CD4-positive, alpha-beta T cell treated with Interleukin-6 at 100 ng/mL for 8 hours (primary cell): ENCODE measurements at places on chromosomes 2 and 18.

DNA sequence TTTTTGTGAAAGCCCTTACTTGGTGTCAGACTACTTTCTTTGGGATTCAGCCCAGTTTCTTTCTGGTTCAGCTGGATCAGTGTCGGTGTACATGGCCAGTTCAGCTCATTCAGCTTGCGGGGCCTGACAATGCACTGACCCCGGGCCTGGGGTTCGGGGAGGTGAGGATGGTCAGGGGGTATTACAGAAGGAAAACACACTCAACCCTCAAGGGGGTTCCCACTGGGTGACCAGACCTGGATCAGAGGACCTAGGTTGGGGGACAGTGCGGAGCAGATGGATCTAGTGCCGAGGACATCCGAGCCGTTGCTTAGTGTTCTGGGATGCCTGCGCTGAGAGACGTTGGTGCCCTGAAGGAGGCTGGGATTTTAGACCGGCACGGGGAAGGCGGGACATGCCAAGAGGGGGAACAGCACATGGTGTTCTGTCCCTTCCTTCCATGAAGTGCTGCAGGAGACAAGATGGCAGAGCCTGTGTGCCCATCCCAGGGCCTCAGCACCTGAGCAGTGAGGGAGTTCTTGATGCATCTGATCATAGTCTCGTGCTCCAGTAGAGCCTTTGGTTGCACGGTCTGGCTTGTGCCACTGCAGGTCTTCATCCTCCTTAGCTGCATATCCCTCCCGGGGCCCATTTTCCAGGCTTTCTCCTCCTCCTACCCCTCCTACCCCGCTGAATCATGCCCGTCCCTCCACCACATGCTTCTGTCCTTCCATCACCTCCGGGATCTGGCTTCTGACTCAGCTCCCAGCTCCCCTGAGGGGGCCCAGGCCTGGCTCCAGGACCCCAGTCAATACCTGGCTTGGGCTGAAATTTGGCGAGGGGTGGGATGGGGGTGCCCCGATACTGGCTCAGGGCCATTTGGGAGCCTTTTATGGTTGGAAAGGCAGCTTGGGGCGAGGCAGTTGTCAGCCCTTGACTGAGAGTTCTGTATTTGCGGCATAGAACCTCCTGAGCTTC lies 18.0 kb downstream of the SPEG start:
- no peak for DNase-seq

DNA sequence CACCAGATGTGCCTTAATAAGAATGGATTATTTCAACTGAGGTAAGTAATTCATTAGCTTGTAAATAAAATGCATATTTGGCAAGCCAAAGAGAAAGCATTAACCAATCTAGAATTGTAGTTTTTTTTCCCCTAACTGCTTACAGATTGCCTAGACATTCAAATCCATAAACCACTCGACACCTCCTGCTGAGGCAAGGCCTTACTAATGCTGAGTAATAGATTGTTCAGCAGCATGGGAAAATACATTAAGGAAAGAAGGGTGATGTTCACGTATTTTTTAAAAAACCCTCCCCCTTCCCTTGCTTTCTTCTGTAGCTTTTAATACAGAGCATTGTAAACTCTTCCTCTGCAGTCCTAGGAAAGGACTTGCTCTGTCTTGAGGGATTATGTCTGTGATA lies 17.0 kb upstream of the LINC00305 start:
- no peak for DNase-seq

GRCh38 chr18:62809900-62810299 lies 94.6 kb downstream of the PHLPP1 start:
- no peak for DNase-seq

DNA sequence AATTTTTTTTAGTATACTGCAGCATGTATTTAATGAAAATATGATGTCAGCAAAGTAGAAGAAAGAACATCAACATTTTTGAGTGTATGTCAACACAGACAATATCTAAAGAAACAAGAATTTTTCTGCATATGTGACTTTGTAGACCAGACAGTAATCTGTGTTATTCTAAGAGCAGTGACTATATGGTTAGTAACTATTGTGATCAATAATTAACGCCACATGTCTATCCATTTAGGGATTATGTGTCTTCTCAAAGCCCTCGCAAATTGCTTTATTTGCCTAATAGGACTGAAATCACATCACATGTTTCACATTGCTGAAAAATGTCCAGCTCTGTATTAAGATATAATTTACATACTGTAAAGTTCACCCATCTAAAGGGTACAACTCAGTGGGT lies 107.8 kb downstream of the GFPT1 start:
- DNase-seq, result no peak

GRCh38 chr2:84854850-84855249 lies 26.0 kb downstream of the TRABD2A start:
- no peak for DNase-seq

- DNase-seq, result no peak
These were observed 51.4 kb downstream of the MREG start for GRCh38 chr2:215961981-215962380.

DNA sequence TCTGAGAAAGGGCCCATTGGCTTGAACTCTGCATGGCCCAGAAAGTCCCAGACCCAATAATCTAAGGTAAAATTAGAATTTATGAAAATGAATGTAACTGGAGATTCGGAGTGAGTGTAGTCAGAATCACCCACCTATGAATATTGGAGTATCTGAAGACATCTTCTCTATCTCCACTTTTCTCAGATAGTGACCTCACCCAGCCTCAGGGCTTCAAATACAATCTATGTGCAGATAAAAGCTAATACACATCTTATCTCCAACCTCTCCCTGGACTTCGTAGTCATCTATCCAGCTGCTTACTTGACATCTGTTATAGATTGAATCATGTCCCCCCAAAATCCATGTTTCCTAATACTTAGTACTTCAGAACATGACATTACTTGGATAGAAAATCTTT lies 263.2 kb downstream of the RAD51AP2 start:
- DNase-seq, result no peak

DNA sequence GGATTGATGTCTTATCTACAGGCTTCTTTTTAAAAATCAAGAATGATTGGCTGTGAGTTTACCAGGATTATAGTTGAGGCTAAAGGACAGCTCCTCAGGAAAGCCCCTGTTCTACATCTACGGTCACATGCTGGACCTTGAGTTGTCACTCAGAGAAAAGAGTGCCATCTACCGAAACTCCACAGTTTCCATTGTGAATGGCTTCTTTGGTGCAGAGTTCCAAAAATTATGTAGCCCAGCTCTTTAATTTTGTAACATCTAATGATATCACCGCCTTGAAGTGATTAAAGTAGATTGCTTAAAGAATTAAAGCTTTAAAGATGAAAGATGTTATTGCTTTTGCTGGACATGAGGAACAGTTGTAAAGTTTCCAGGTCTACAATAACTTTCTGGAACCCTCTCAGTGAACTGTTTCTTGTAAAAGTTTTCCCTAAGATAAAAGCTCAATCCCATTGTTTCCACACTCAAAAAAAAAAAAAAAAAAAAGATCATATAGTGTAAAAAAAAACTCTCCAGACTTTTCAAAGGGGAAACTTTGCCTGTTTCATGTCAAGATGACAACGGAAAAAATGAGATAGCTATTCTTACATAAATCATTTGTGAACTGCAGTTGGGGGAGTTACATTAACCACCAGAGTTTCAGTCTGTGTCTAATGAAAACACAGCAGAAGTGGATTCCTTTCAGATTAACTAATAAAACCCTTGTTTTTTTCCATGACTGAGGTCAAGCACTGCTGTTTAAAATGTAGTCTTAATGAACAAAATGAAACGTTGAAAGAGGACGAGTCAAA lies 4.3 kb downstream of the COL3A1 start:
- no peak for DNase-seq

DNA sequence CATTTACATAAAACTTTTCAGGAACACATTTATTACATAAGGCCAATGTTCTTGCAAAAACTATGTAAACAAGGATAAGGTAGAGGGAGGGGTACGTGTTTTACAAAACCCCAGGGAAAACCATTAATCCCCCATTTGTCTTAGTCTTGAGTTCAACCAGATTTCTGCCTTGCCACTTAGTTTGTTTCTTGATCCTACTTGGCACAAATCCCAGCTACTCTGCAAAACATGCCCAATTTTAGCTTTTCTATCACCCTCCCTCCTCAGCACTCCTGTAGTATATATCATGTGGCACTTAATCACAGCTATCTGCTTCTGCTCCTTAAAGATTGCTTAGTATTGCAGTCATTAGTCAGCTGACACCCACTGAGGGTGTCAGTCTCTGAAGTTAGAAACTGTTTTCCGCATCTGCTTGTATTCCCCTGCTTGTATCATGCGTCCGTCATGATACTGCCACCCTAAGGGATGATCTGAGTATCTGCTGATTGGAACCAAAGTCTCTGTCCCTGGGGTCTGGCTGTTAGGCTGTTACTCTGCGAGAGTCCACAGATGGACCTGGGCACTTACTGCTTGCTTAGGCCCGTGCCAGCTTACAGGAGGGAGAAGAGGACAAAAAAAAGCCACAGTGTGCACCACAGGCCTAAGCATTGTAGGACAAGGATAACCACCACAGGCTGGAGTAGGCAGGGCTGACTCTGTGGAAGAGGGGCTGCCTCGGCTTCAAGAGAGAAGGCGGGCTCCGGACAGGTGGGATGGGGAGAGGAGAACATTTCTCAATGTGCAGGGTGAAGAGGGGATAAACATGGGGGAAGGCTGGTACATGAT lies 82.2 kb downstream of the EPAS1 start:
- no peak for DNase-seq

DNA sequence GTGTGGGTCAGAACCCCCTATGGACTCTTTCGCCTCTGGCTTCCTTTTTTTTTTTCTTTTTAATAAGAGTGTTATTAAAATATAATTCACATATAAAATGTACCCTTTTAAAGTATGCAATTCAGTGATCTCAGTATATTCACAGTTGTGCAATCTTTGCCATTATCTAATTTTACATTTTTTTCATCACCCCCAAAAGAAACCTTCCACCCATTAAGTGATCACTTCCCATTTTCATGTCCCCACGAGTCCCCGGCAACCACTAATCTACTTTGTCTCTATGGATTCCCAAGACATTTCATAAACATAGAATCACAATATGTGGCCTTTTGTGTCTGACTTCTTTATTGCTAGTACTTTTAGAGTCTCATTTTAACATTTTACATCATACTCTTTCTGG lies 38.7 kb upstream of the ANXA4 start:
- no peak for DNase-seq

DNA sequence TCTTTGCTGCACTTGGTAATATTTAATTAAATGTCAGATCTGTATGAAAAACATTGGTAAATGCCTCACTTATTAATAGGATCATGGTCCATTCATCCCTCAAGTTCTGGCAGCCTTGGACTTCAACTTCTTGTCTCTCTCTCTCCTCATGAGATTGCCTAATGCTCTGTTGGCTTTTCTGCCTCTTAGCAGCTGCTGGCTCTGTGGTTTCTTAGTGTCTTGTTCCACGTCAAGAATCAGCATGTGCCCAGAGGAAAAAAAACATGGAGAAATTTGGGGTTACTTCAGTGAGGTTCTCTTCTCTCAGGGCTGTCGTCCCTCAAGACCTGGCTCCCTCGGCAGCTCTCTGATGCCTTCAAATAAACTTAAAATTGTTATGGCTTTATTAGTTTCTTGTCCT lies 75.4 kb downstream of the TAF4B start:
- DNase-seq, result no peak

- no peak for DNase-seq
These were observed 100.2 kb downstream of the AGAP1 start for GRCh38 chr2:235594041-235594440.

DNA sequence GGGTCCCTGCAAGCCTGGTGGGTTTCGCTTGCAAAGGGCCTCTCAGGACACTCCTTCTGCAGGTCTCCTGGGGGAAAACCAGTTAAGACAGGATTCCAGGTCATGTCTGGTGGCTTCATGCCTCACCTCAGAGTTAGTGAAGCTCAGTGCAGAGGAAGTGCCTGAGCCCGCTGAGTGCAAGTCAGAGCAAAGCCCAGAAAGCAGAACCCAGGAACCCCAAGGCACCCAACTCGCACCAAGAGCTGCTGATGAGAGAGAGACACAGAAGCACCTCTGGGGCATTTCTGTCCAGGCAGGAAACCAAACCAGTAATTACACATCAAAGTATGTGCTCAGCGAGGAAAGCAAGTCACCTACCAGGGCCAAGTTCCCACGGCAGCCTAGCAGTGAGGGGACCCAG lies 78.4 kb downstream of the ARHGEF4 start:
- no peak for DNase-seq

- no peak for DNase-seq
These were observed 266.8 kb upstream of the SMIM21 start for GRCh38 chr18:75694292-75694691.

DNA sequence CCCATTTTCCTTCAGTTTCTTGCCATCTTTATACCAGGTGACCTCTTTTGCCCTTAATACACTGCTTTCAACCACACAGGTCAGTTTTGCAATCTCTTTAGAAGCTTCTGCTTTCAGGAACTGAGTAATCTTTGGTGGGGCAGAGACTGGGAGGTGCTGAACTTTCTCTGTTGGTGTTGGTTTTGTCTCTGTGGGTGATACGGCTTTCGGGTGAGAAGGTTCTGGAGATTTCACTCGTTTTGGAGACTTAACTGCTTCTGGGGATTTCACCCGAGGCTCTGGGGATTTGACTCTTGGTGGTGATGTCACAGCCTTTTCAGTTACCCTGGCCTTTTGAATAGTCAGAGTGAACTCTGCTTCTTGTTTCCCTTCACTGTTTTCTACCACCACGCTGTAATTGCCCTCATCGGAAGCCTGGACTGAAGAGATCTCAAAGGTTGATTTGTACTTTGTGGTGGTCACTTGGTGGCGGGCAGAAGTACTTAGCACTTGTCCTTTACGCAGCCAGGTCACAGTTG lies 50.4 kb downstream of the PLEKHA3 start:
- DNase-seq, result no peak

GRCh38 chr2:47803770-47804169 lies 20.8 kb downstream of the MSH6 start:
- DNase-seq, result no peak
